H9 (cell line): ENCODE measurements at places on chromosomes 2 and 18. TPM values are rescaled to one million over a fixed set of nuclear protein-coding genes. Genes with fewer than 3 reads are reported as not detected.
A peak's percentile ranks its signal among the peaks of the same experiment; 100 is the strongest.

GRCh38 chr2:184113696-184114403, 484.5 kb upstream of the ZNF804A start:
- DNase-seq, result no peak

Gene AGXT
- not detected in 2 replicates for total RNA-seq

- DNase-seq, result peak; percentile 66
Measured at GRCh38 chr2:54838585-54839035, 115.1 kb downstream of the EML6 start.

Gene CHRND
- not detected in 2 replicates for total RNA-seq

Gene RBKS
- total RNA-seq, result 1.6 and 2.3 TPM in 2 replicates

DNA sequence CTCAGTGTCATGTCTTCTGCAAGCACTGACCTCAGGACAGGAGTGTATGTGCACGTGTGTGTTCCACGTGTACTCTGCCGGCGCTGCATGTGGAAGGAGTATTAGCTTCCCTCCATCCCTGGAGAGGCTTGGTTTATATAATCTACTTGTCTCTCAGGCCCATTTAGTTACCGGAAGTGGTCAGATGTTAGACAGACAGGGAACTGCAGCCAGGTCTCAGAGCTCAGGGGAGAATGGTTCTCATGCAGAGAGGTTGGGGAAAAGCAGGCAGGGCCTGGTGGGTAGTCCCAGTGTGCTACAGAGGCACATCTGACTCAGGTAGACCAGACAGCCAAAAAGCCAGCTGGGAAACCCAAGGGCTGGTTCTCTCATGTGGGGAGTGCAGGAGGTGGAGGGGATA, 167.9 kb downstream of the CTIF start:
- no peak for DNase-seq

GRCh38 chr2:11234309-11234708, 79.0 kb downstream of the SLC66A3 start:
- no peak for DNase-seq
